ENCODE measurements at places on chromosomes 13 and 19.

DNA sequence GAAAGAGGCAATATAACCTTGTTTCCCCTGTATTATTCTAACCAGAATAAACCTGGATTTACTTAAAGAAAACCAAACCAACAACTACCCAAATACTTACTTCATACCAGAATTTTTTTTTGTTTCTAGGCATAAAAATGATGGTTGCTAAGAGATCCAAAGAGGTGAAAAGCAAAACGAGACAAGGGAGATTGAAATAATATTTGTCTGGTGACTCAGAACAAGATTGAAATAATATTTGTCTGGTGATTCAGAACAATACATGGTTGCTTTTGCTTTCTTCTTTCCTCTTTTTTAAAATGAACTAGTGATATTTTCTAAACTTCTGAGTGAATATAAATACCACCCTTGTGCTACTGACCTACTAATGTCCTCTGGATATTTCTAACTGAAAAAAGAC is 592.9 kb downstream of the KCTD12 start:
- no peak for DNase-seq

GRCh38 chr13:93183302-93183701 is 43.3 kb upstream of the GPC6 start:
- DNase-seq: no peak

DNA sequence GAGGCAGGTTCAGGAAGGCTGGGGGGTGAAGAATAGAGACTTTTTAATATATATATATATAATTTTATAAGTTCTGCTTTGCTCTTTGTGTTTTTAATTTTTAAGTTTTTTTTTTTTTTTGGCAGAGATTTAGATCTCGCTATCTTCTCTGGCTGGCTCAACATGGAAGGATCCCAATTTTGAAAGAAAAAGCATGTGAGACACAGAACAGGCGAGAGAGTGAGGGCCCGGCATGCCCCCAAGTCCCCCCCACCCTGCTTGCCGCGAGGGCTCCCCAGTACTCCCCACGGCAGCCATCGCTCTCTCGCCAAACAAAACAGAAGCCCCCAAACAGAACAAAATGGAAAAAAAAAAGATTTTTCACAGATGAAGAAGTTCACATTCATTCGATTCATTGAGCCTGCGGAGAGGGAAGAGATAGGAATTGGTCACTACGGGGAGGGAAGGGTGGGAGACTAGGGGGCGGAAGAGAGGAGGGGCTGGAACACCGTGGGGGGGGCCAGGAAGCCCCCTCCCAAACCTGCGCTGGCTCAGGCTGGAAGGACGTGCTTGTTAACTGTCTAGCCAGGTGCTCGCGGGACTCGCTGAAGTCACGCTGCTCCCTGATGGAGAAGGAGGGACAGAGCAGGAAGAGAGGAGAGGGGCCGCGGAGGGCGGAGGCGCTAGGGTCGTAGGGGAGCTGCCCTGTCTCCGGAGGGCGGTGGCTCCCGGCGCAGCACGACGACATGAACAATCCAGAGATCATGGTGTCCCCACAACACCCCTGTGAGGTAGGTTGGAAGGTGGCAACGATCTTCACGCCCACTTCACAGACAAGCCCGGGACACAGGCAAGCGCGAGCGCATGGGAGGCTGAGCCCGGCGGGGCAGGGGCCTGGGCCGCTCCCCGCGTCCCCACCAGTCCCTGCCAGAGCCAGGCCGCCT is 10.6 kb downstream of the KHSRP start:
- DNase-seq: no peak

GRCh38 chr13:29543230-29544215 is 52.0 kb downstream of the SLC7A1 start:
- DNase-seq: peak; percentile 13

GRCh38 chr13:24097667-24098066 is 62.9 kb upstream of the SPATA13 start:
- DNase-seq: peak; percentile 2
